ENCODE measurements at places on chromosomes 13 and 19.

- no peak for DNase-seq
These were observed 1287.7 kb downstream of the SLITRK5 start for GRCh38 chr13:88958821-88959220.

GRCh38 chr13:31929031-31929770 lies 102.4 kb upstream of the FRY start:
- DNase-seq, result no peak

- no peak for DNase-seq
These were observed 4.7 kb upstream of the GNA15 start for GRCh38 chr19:3131168-3131567.

- no peak for DNase-seq
These were observed at the start of gene PTPRH for GRCh38 chr19:55208880-55209692. Gene PTPRH (minus strand): TSS chr19:55209501. CDS start chr19:55209433, 68 bp downstream.

DNA sequence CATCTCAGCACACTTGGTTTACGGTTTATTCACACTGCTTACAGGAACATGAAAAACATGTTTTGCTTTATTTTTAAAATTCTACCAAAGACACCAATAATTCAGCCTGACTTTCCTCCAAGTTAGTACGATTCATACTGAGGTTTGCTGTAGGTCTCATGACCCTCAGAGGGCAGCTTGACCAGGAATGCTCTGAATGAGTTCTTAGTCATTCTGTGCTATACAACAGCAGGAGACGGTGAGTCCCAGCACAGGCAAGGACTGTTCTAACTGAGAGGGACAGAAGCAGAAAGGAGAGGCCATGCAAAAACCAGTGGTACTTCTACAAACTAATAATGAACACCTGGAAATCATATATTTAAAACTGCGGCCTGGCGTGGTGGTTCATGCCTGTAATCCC lies 6.4 kb downstream of the GRTP1 start:
- DNase-seq, result no peak

DNA sequence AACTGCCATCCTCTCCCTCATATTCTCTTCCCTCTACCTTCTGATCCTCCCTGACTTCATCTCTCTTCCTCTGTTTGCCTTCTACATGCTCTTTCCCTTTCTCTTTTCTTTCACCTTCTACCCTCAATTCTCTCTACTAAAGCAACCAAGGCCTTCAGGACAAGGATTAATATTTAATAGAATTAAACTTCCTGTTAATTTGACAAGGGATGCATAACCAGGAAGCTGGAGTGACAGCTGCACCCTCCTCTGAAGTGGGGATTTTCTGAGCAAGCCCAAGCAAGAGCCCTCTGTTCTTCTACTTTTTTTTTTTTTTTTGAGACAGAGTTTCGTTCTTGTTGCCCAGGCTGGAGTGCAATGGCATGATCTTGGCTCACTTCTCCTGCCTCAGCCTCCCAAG lies 63.4 kb upstream of the MED4 start:
- no peak for DNase-seq

- DNase-seq, result no peak
These were observed 855.7 kb downstream of the SLITRK5 start for GRCh38 chr13:88526853-88527215.

GRCh38 chr13:36134632-36135031 lies 3.5 kb upstream of the DCLK1 start:
- no peak for DNase-seq

GRCh38 chr19:3830621-3831589 lies 37.9 kb downstream of the ZFR2 start:
- no peak for DNase-seq

- no peak for DNase-seq
These were observed 31.9 kb upstream of the USPL1 start for GRCh38 chr13:30585748-30586262.

DNA sequence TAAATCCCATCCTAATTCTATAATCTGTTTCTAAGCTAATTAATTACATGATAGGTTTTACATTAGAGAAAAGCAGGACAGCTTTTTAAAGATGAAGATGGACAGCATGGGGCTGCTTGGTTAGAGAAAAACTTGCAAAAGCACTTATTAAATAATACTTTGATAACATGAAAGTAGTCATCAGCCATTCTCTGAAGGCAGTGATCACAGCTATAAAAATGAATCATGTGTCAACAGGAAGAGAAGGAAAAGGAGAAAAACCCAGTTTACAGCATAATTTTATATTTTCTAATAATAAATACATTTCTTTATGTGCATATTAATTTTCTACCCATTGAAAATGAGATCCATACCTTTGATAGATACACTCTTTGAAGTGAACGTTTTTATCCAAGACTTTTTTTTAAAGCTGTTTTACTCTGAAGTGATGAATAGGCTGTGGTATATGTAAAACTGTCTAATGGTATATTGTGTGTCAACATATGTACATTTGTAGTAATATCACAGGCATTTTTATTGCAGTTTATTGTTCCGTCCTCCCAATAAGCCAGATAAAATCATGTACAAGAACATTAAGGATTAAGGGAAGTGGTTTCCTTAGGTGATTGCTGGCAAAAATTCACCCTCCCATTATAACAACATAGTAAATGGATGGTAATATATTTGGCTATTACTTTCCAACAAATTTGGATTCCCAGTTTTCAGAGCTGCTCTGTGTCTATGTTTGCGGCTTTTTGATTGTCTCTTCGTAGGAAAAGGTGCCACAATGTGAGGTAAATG lies 1.3 kb upstream of the KLF5 start:
- DNase-seq, result no peak

DNA sequence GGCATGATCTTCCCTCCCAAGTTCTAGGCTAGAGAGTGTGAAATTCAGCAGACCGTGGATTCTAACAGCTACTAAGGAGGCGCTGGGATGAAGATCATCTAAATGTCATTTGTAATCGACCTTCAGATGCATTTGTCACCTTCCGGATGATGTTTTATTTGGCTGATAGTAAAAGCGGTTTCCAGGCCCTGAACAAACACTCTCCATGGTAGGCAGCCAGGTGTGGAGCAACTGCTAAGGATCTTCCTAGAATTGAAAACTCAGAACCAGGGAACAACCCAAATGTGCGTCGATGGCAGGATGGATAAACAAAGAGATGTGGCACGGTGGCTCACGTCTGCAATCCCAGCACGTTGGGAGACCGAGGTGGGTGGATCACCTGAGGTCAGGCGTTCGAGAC lies 107.2 kb upstream of the CACNA1A start:
- no peak for DNase-seq

DNA sequence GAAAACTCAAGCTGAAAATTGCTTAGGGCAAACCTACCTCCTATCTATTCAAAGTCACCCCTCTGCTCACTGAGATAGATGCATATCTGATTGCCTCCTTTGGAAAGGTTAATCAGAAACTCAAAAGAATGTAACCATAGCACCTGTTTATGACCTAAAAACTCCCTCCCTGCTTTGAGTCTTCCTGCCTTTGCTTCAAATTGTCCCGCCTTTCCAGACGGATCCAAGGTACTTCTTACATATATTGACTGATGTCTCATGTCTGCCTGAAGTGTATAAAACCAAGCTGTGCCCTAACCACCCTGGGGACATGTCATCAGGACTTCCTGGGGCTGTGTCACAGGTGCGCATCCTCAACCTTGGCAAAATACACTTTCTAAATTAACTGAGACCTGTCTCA lies 118.6 kb downstream of the TBC1D4 start:
- no peak for DNase-seq

GRCh38 chr19:45475537-45476291 lies 7.9 kb downstream of the FOSB start:
- no peak for DNase-seq

DNA sequence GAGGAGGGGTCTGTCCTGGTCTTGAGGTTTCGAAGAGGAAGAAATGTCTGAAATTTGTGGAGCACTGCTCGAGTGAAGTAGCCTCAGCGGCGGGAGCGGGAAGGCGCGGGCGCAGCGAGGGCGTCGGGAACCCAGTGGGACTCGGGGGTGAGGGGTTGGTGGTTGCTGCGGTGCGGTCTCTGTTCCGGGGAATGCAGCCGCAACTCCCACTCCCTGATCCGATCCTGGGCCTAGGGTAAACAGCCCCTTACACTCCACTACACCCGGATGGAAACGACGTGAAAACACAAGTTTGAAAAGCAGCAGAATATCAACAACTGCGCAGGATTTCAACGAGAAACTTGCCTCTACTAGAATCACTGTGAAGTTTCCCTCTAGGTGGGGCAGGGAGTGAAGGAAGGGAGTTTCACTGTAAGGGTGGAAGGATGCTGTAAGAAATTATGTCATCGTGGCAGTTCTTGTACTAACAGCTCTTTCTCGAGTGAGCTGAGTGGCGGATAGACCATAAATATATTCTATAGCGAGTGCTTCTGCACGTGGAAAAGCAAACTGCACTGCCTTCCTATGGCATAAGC lies 2.0 kb upstream of the KLF12 start:
- DNase-seq, result no peak

GRCh38 chr19:15015946-15016542 lies 33.2 kb upstream of the CASP14 start:
- DNase-seq, result no peak

GRCh38 chr13:29935309-29935981 lies 85.0 kb upstream of the UBL3 start:
- DNase-seq, result no peak

GRCh38 chr13:79096099-79096498 lies 310.0 kb downstream of the RBM26 start:
- DNase-seq, result no peak

GRCh38 chr19:47104680-47105079 lies 8.9 kb downstream of the ZC3H4 start:
- no peak for DNase-seq

- DNase-seq, result no peak
These were observed 19.1 kb downstream of the POP4 start for GRCh38 chr19:29625186-29625651.

GRCh38 chr13:101917833-101918661 lies 465.6 kb downstream of the ITGBL1 start:
- no peak for DNase-seq

DNA sequence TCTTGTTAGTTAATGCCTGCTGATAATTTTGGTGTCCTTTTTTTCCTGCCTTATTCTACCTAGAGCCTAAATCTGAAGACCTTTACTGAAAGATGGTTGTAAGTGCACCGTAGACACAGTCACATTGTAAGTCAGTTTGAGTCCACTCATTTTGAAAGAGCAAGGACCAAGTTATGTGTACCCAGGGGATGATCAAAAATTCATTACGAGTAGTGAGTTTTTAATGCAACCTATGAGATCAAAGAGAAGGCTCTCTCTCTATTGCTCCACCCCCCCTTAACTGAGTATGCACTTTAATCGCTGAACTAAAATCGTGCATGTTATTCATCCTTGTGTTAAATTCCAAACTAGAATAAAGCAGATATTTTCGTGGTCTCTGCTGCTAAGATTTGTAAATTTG lies 1.8 kb downstream of the RAP2A start:
- DNase-seq, result no peak

- DNase-seq, result peak; percentile 72
These were observed 643.1 kb upstream of the ARGLU1 start for GRCh38 chr13:107211073-107211472.

- no peak for DNase-seq
These were observed 412.5 kb downstream of the DACH1 start for GRCh38 chr13:71454509-71454908.

- DNase-seq, result no peak
These were observed 96.7 kb downstream of the CRYL1 start for GRCh38 chr13:20428666-20429644.

- DNase-seq, result no peak
These were observed 3.8 kb upstream of the KLC3 start for GRCh38 chr19:45336696-45337251.

- no peak for DNase-seq
These were observed 89.2 kb downstream of the DHRS12 start for GRCh38 chr13:51714663-51715168.

- DNase-seq, result no peak
These were observed 123.2 kb upstream of the VSTM2B start for GRCh38 chr19:29402563-29402962.

- DNase-seq, result no peak
These were observed 2.9 kb upstream of the FRY start for GRCh38 chr13:32028711-32029110.

GRCh38 chr19:58356766-58357480 lies 3.6 kb upstream of the A1BG start:
- DNase-seq, result no peak

DNA sequence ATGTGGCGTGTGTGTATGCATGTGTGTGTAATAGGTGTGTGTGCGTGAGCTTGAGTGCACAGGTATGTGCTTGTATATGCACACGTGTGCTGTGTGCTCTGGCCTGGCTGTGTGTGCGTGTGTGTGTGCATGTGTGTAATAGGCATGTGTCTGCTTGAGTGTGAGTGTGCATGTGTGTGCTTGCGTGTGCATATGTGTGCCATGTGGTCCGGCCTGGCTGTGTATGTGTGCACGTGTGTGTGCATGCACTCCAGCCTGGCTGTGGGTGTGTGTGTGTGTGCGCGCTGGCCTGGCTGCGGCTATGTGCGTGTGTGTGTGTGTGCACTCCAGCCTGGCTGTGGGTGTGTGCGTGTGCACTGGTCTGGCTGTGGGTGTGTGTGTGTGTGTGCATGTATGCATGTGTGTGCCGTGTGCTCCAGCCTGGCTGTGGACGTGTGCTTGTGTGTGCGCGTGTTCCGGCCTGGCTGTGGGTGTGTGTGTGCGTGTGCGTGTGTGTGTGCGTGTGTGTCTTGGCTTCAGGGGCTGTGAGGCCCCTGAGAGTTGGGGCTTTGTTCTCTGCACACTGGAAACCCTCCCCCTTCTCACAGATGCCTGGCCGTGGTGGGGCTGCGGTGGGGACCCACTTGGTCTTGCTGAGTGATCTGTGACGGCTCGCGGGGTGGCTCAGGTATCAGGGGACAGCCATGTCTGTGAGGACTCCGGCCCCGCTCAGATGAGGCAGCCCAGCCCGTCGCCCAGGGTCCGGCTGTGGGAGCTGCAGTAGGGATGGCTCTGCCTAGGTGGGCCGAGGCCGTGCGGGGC lies 8.2 kb downstream of the SPPL2B start:
- no peak for DNase-seq

DNA sequence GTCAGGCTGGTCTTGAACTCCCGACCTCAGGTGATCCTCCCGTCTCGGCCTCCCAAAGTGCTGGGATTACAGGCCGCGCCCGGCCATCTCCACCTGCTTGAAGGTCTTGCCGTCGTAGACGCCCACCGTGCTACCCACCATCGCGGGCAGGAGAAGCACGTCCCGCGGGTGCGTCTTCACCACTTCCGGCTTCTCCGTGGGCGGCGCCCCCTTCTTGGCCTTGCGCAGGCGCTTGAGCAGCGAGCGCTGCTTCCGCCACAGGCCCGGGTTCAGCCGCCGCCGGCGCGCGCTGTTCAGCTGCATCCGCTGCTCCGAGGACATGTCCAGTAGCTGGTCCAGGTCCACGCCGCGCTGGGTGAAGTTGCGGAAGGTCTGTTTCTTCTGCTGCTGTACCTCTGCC lies 21.6 kb downstream of the EFNA2 start:
- no peak for DNase-seq

DNA sequence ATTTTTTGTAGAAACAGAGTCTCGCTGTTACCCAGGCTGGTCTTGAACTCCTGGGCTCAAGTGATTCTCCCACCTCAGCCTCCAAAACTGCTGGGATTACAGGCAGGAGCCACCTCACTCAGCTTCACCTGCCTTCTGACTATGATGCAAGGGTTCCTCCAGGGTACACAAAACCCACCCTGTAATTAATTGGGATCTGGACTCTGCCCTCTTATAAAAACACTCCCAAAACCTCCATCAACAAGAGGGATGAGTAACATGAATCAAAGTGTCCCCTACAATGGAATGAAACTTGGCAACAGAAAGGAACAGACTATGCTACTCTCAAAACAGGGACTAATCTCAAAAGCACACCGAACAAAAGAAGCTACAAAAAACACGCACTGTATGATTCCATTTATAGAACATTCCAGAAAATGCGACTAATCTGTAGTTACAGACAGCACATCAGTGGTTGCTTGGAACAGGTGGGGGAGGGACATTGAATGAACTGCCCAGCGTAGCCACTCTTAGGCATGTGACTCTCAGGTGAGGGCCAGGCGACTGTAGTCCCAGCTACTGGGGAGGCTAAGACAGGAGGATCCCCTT lies 3.2 kb upstream of the PRR36 start:
- DNase-seq, result no peak
